ENCODE measurements at places on chromosomes 11 and 22.

GRCh38 chr11:104134745-104135144 is 29.2 kb downstream of the PDGFD start:
- DNase-seq: no peak

- DNase-seq: no peak
Measured at GRCh38 chr11:30216534-30216933, 14.3 kb upstream of the FSHB start.

GRCh38 chr22:38981005-38981991 is 849 bp upstream of the APOBEC3B start:
- DNase-seq: no peak

- peak; percentile 62 for DNase-seq
Measured at GRCh38 chr22:26658671-26659478, 1.5 kb downstream of the MIAT start.

DNA sequence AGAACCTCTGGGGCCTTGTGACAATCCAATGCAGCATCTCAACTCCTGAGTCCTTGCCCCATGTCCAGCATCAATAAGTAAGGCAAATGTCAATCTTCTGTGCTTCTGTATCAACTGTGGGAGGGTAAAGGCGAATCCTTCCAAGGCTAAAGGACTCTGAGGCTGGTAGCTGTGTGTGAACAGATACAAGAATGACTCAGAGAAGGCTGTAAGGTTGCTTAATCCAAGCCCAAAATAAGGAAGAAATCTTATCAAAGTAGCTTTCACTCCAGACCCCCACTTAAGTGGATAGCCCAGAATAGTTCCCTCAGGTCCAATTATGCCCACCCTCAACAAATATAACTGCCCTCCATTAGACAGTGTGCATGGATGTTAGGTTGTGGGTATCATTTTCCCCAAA is 28.1 kb upstream of the SCGB1A1 start:
- DNase-seq: no peak

GRCh38 chr11:6452219-6452618 is 11.4 kb upstream of the HPX start:
- no peak for DNase-seq

DNA sequence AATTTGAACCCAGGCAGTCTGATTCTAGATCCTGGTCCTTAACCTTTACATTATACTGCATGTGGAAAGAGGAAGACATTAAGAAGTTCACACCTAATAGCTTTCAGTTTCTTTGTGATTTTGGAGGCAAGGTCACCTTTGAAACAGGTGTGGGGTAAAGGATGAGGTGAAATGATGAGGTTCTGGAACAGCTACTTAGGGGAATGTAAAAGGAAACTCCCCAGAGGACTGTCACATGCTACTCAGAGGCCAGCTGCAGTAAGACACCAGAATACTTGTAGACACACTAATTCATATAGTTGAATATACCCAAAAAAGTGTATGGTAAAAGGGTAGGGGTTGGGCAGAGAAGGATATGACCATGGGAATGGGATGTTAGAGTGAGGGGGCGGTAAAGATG is 5.4 kb downstream of the APIP start:
- no peak for DNase-seq

- peak; percentile 78 for DNase-seq
Measured at GRCh38 chr22:41998361-41999261, at the start of gene WBP2NL. Gene WBP2NL (plus strand): TSS chr22:41998788. CDS start chr22:41998819, 31 bp downstream.

Data from stimulated activated CD4-positive, alpha-beta T cell treated with anti-CD3 and anti-CD28 coated beads, Interleukin-12 subunit alpha, Interleukin-12 subunit beta, amount 100 ng/mL, for 24 hours (primary cell).